Metanephros (tissue), 2 donors: ENCODE measurements at places on chromosomes 5 and 9. TPM values are rescaled to one million over a fixed set of nuclear protein-coding genes. Genes with fewer than 3 reads are reported as not detected.

Gene MYO10
- total RNA-seq, result 50.9 TPM

Gene CCDC171
- total RNA-seq, result 11.3 TPM

Gene PITX1
- 3.6 TPM for total RNA-seq

Gene MCIDAS
- total RNA-seq, result 0.18 TPM

Gene PRSS3
- total RNA-seq, result 0.64 TPM

Gene LEAP2
- 5.3 TPM for total RNA-seq

Gene SLC36A1
- total RNA-seq, result 8.2 TPM

Gene TJP2
- total RNA-seq, result 76.6 TPM

Gene GFI1B
- total RNA-seq, result 2.0 TPM

Gene POU5F2
- total RNA-seq, result 5.1 TPM

Gene NR4A3
- total RNA-seq, result 4.3 TPM

Gene SLC25A48
- 6.2 TPM for total RNA-seq
